Fibroblast of skin of left quadriceps (primary cell): ENCODE measurements at places on chromosomes 12 and 14.

- no peak for DNase-seq
Observed at GRCh38 chr14:33441633-33442032, 503.0 kb downstream of the NPAS3 start.

DNA sequence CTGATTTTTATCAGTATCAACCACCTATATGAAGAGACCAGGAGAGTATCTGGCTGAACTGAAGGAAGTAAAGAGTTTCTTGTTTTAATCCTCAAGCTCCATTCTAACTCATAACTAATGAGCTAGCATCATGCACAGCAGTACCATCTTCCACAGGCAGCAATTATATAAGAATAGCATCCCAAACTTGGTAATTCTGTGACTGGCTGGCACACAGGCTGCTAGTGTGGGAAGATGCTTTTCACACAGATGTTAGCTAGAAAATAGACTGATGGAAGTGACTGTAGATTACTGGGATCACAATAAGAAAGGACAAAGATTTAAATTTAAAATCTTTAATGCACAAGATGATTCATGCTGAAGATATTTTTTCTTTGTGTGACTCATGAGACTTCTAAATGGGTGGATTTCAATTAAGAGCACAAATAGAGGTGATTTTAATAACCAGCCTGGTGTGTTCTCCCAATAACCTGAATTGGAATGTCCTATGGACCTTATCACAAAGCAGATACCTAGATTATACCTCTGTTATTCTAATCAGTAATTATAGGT lies 417.7 kb upstream of the ATXN7L3B start:
- no peak for DNase-seq

DNA sequence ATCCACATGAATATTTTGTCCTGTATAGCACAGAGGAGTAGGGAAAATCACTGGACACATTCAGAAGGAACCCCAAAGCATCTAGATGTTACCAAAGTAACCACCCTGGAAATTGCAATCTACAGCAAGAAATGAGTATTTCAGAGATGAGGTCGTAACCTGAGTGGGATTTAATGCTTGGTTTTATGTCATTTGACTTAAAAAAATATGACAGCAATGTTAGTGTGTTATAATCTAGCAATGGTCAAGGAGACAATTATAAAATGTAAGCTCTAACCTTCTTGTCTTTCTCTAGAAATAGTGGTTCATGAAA lies 256.6 kb downstream of the NAV3 start:
- DNase-seq, result no peak

DNA sequence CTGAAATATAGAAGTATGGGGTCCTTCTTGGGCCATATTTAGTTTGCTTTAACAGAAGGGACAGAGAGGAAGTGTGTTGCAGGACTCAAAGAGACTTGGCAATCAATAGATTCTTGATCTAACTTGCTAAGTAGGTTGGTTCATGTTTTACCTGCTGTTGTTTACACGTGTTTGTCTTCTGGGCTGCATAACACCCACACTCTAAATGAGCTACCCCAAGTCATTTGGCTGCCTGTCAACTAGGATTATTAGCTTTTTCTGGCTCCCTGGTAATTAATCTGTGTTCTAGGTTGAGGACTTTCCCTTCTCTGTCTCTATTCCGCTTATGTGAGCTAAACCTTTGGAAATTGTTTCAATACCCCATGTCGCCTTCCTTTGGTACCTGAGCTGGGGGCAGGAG lies 10.1 kb upstream of the TBPL2 start:
- DNase-seq, result no peak

DNA sequence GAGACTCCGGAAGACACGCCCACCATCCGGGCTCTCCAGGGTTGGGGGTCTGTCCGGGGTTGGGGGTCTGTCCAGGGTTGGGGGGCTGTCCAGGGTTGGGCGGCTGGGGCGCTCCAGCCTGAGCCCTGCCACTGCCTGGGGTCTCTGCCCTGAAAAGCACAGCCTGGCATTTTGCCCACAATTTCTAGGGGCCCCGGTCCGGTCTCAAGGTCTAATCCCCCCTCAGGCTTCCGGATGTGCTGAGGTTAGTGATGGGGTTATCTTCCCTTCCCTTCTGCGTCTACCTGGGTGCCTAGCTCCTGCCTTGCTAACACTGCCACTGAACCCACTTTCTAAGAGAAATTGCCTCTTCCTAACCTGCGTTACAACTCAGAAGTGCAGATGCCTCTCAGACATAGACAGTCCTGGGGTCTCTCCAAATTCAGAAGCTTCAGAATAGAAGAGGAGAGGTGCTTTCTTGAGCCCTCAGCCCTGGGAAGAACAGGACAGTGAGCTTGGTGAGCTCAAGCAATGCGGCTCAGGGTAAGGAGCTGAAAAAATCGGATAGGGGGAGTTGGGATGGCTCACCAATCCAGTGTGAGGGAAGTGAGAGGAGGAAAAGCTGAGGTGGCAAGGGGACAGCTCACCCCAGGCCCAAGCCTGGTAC lies 5.7 kb downstream of the LHX5 start:
- no peak for DNase-seq

DNA sequence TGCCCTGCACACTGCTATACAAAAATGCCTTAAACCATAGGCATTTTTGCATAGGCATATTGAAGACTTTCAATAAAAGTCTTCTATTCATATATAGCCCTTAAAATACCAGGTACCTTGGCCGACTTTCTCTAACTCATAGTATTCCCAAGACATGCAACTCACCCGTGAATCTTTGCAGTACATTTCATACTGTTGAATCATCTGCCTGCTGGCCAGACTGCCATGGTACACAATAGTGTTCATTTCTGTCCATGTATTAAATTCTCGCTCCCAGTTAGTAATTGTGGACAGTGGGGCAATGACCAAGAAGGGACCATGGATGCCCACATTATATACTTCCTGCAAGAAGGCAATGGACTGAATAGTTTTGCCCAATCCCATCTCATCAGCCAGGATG lies 24.3 kb upstream of the SUPT16H start:
- DNase-seq, result no peak

DNA sequence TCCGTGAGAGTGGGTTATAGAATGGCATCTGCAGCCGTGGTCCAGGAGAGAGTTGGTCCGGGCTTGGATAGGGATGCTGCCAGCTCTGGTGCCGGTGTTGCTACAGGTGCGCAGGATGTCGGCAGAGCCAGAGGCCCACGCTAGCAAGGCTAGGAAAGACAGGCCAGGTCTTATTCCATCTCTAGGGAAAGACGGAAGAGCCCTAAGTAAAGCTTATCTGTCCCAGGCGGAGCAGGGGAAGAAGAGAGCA lies 485 bp upstream of the PSME1 start:
- no peak for DNase-seq

DNA sequence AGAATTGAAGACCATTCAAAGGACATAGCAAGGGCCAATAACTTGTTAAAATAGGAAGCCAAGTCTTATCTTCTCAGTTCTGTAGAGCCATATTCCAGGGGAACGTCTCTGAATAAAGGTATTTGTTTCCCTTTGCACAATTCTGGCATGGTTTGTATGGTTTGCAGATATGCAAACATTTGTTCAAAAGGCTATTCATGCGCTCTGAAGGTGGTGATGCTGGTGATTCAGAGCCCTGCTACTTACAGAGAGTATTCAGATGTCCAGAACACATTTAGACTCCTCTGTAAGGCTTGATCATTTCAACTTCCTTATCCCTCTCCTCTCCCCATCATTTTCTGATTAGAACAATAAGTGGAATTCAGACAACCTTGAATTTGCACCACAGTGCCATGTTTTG lies 35.9 kb downstream of the SLC4A8 start:
- DNase-seq, result no peak

GRCh38 chr14:57999471-57999870 lies 133.6 kb upstream of the SLC35F4 start:
- no peak for DNase-seq

DNA sequence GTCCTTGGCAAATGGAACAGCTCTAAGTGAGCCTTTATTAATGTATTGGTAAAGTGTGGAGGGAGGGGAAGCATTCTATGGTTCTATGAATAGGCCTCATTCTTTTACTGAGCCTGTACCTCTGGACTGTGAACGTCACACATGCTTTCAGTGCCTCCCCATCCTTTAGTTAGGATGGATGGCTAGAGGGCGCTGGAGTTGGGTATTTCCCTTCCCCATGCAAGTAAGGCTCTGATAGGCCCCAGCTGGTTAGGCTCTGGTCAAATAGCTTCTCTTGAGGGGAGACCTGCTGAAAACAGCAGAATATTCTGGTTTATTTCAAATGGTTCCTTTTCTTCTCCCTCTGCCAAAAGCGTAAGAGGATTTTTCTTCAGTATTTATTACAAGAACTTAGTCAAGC lies 860.9 kb upstream of the MDGA2 start:
- no peak for DNase-seq

GRCh38 chr12:30706476-30706875 lies 10.8 kb upstream of the IPO8 start:
- no peak for DNase-seq

DNA sequence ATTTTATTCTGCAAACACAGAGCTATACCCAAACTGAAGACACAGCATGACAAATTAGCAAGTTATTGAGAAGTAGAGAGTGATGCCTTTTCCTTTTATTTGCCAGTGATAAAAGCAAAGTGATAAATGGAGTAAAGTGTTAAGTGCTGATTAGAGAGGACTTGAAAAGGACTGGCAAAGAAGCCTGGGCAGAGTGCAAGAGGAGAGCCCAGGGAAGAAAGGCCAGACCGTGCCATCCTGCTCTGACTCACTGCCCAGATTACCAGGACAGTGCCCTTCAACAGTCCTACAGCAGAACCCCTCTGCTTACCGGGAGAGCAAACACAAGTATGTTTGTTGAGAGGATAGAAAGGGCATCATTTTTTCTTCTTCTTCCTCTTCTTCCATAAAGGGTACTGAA lies 106.5 kb downstream of the ETV6 start:
- no peak for DNase-seq

DNA sequence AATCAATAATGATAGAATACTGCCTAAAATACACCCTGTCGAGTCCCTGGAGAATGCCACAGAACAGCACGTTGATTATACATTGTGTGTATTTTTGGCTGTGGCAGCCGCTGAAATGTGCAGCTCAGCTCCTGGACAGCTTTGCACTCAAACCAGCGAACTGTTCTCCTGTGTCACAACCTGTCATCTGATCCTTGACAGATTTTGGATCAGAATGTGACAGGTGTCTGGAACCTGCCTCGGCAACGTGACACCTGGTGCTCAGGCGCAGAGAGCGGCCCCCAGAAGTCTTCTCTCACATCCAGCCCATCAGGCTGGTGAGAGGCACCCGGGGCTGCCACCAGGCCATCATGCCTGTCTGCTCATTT lies 19.3 kb downstream of the MVK start:
- no peak for DNase-seq

GRCh38 chr14:90356925-90357324 lies 25.2 kb upstream of the NRDE2 start:
- no peak for DNase-seq

DNA sequence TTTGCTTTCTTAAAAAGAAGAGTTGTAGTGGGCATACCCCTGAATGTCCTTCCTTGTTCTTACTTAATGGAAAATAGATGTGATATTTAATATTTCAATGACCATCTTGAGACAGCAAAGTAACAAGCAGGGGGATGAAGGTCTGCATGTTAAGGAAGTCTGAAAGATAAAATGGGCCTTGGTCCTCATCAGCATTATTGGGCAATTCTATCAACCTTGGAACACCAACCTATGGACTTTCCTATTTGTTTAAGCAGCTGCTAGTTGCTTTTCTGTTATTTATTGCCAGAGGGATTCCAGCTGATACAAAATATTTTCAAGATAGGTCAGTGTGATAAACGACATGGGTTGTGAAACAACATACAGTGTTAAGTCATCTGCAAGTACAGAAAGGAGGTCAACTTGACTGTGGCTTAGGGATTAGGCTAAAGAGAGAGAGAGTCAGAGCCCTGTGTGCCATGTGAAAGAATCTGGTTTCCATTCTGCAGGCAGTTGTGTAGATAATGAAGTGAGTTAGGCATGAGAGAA lies 16.4 kb upstream of the A2M start:
- DNase-seq, result no peak

GRCh38 chr12:92961949-92962348 lies 32.9 kb upstream of the EEA1 start:
- DNase-seq, result no peak

DNA sequence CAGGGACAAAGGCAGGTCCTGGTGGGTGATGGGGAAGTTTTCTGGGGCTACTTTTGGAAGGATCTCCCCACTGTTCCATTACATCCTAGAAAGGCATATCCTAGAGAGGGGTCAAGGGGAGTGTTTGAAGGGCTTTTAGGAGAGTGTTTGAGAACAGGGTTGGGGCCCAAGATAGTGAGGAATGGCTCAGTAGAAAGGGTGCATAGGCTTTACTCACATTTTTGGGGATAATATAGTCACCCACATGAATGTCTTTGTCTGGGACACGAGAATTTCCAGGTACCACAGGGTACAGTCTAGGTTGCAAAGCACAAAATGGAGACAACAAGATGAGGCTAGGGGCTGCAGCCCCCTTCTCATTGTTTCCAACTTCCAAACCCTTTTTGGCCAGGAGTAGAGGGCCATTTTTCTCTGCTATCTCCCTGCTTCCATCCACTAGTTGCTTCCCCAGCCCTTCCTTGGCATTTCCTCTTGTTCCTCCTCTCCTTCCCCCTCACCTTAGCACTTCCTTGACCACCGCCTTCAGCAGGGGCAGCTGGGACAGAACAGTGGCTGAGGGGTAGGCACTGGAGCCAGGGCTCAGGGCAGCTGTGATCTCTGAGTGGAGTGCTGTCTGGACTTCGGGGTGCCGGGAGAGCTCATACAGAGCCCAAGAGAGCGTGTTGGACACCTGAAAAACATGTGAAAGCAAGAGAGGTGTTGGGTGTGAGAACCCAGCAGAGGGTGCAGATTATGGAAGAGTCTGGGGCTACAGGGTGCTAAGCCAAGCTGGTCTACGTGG lies 2.8 kb downstream of the CYP27B1 start:
- no peak for DNase-seq

DNA sequence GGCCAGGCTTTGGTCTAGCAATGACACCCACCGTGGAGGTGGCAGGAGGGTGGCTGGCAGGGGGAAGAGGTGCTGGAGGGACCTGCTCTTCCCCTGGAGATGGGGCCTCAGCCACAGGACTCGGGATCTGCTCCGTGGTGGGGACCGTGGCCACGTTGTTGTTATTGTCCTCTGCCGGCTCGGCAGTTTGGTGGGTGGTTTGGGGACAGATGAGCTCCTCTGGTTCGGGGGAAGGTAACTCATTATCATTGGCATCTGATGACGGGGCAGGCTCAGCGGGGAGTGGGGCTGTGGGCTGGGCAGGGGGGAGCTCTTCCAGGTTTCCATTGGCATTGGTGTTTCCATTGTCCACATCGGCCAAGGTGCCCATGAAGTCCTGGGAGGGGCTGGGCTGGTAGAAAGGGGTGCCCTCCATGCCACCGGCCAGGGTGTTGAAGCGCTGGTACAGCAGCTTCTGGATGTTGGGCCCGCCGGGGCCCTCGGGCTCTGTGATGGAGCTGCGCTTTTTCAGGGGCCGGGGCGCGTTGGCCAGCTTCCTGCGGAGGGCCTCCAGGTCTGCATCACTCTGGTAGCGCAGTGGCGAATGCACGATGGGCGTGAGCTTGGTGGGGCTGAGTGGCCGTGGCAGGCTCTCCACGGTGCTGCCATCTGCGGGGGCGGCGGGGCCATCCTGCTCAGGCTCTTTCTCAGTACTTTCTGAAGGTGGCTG lies 24.3 kb downstream of the ZFYVE21 start:
- no peak for DNase-seq
